Activated T-cell treated with anti-CD3 and anti-CD28 coated beads, Interleukin-2, amount 50 U/mL, for 4 hours (primary cell): ENCODE measurements at places on chromosomes 1 and 21. TPM values are rescaled to one million over a fixed set of nuclear protein-coding genes. Genes with fewer than 3 reads are reported as not detected.

DNA sequence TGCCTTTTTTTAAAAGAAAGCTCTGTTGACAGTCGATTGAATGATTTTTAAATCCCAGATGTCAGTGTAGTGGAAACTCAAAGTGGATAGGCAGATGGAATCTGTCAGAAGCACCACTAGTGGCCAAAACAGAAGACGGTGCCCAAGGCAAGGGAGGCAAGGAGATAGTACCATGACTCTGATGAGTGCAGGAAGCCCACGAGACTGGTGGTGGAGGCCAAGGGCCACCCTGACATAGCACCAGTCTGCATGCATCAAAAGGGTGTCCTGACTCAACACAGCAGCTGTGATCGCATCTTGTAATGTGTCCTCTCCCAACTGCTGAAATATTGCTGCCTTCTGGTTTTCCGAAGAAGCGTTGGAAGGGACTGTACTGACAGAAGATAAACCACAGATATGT is 124.1 kb upstream of the PAPPA2 start:
- no peak for DNase-seq

GRCh38 chr1:156973417-156973816 is 53.0 kb downstream of the LRRC71 start:
- DNase-seq, result no peak

GRCh38 chr1:221515496-221515895 is 226.4 kb downstream of the DUSP10 start:
- no peak for DNase-seq

The ANGPTL7 gene
- total RNA-seq, result not detected

The HAO2 gene
- not detected for total RNA-seq
